Neural crest cell (in vitro differentiated cells): ENCODE measurements at places on chromosomes 5 and 9. TPM values are rescaled to one million over a fixed set of nuclear protein-coding genes. Genes with fewer than 3 reads are reported as not detected.

- DNase-seq: no peak
Observed at GRCh38 chr5:62727861-62728260, 149.2 kb downstream of the LRRC70 start.

DNA sequence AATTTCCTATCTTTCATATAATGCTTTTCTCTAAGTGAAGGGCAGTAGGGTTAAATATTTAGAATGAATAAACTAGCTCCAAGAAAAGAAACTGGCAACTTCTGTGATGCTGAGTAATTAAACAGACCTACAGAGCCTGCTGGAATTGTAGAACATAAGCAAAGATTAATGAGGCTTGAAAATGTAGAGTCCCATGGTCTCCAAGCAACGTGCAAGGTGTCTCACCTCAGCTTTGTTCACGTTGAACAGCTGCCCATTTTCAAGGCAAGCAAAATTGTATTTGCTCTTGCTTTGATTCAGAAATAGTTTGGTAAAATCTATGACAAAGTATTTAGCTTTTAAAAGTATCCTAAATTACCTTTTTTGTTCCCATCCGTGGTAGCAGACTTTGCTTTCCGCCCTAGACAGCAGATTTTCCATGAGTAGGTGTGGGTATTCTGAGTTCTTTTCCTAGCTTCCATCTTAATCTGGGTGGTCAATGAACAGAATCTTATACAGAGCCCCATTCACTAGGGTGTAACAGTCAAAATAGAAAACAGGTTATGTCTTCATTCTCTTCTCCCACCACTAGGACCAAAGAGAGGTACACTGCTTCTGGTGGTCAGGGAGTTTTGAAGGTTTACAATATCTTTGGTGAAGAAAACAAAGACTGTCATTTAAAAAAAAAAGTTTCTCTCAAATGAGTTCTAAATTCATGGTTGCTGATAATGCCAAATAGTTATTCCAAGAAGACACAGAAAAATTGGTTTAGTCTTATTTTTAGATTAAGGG is 52.1 kb upstream of the TYRP1 start:
- DNase-seq: no peak

GRCh38 chr5:995318-995717 is 13.3 kb upstream of the NKD2 start:
- DNase-seq: no peak

DNA sequence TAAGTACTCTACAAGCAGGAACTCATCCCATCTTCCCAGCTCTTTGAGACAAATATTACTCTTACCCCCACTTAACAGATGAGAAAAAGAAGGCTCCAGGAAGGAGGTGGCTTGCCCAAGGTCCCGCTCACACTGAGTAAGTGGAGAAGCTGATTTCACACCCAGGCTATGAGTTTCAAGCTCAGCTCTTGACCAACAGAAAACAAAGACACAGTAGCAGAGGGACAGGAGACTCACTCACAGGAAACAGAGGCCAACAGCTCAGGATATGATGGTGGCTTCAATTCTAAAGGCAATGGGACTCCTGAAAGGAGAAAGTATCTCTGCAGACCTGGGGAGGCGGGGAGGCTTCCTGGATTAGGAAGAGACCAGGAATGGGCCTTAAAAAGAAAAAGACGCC is 6.7 kb upstream of the TCF7 start:
- no peak for DNase-seq

- no peak for DNase-seq
Observed at GRCh38 chr5:151682240-151682639, 4.5 kb downstream of the SPARC start.

DNA sequence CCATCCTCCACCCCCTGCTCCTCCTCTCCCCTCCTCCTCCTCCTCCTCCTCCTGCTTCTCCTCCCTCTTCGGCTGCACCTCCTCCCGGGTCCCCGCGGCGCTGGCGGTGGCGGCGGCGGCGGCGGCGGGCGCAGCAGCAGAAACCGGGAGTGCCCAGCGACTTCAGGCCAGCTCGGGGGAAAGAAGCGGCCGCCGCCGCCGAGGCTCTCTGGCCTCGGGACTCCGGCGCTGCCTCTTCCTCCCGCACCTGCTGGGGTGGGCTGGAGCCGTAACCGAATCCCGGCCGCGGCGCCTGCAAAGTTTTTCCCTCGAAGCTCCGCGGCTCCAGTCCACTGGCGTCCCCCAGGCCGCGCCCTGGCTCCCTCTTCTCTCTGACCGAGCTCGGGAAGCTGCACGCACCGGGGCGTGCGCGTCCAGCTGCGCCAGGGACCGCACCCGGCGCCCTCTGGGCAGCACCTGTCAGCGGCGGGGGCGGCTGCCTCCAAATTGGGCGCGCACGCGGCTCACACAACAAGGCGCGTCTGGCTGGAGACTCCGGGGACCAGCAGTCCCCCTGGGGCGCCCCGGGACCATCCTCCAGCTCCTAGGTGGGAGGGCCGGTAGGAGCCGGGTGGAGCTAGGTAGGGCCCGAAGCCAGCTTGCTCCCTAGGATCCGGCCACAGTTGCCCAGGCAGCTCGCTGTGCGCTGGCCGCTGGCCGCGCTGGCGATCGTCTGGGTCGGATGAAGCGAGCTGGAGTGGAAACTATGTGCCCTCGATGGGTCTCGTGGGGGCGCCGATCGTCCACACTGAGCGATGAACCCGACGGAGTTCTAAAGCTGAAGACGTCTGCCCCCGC is at the start of gene MCTP1:
Gene MCTP1 (minus strand): TSS at position 523 of the 837 bp plus-strand sequence.
- peak; percentile 44 for DNase-seq

GRCh38 chr5:42579320-42579719 is 156.1 kb downstream of the GHR start:
- no peak for DNase-seq

GRCh38 chr9:116274293-116274692 is 120.7 kb downstream of the PAPPA start:
- DNase-seq: no peak

GRCh38 chr5:58156361-58156760 is 303.5 kb downstream of the PLK2 start:
- no peak for DNase-seq

GRCh38 chr9:110714314-110714713 is 45.7 kb downstream of the MUSK start:
- DNase-seq: no peak

GRCh38 chr9:32378993-32379729 is 5.3 kb upstream of the ACO1 start:
- DNase-seq: peak; percentile 36

- DNase-seq: no peak
Observed at GRCh38 chr9:120562861-120563443, 17.0 kb downstream of the CDK5RAP2 start.

DNA sequence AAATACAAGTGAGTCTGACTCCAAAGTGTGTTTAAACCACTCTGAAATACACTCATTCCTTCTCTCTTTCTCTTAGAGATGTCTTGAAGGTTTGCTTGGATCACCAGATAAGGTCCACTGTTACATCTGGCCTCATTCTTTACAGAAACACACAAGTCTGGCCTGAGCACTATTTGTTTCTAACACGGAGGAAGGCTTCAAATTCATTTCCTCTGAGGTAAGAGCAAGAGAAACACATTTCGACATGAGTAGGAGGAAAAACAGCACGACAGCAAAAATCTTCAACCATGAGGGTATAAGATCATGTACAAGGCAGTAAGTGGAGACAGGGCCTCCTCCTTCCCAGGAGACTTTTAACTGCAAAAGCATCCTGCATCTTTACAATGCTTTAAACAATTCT is 8.0 kb downstream of the SIL1 start:
- DNase-seq: no peak

DNA sequence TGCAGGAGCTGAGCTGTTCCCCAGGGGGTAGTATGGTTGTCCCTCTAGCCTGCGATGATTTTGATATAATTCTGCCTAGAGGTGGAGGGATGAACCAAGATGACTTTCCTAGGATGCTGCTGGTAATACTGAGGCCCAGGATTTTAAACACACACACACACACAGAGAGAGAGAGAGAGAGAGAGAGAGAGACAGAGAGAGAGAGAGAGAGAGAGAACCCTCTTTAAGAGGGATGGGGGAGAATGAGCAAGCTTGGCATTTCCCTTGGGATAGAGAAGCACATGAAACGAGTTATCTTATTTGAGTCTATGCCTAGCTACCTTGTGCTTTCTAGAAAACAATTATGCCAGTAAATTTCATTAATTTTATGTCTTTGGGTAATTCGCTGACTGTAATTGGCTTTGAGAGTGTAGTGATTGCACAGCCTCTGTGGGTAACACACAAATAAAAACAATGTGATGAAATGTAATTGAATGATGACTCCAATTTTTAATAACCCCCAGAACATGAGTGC is 338.4 kb downstream of the ARHGEF28 start:
- DNase-seq: no peak

- DNase-seq: no peak
Observed at GRCh38 chr5:98173334-98173733, 600.1 kb upstream of the RGMB start.

- DNase-seq: no peak
Observed at GRCh38 chr5:75523275-75523674, 11.6 kb downstream of the POLK start.

DNA sequence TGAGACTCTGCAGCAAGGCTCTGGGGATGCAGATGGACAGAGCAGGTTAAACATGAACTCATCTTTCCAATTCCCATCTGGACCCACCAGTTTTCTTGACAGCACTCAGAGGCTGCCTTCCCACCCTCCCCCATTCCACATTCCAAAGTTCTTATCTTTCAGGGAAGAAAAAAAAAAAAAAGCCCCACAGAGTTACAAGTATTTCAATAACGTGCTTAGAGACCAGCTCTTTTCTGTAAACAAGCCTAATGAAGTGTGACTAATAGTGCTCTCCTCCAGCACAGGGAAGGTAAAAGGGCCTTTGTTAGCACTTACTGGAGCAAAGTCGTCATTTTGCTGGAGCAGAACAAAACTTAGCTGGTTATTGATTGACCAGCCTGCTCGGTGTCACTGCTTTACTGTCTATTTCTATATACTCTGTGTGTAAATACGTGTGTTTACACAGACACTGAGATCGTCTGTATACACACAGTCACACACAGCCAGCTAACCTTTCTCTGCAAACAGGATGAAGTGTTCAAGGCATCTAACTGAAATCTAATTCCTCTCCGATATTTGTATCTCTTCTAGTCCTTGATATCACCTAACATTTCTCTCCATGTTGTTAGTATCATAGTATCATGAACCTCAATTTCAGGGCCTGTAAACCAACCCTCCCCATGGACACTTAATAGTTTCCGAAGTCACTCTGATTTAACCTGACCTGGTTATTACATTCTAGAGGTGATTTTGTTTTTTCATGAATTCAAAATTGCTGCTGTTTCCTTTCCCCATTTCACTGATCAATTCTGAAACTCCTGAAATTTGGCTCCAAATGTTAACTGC is 84.9 kb downstream of the ZNF608 start:
- no peak for DNase-seq

DNA sequence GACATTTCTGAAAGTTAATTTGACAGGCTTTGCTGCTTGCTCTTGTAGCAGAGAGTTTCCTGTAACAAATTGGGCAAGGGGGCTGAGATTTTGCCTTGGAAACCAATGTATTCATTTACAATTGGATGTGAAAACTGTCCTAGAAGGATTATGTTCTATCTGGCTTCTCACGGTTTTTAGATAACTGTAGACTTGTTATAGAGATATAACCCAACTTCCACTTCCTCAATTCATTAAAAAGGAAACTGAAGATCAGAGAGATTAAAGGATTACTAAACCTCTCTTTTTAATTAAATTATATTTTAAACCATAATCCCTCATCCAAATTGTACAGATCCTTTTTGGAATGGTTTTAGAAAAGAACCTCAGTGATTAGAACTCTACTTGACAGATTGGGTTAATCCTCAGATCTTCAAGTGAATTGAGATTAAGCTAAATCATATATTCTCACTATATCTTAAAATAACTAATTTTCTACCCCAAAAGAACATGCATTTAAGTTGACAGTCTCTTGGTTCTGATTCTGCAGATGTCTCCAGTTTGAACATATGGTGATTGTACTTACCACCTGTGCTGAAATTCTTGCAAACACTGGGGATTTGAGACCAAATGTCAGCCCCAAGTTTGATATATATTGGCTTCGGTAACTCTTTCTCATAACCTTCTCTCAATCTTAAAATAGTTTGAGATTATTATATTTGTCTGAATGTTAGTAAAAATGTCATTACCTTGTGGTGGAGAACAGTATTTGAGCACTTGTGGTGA is 130.1 kb upstream of the C9orf72 start:
- no peak for DNase-seq

DNA sequence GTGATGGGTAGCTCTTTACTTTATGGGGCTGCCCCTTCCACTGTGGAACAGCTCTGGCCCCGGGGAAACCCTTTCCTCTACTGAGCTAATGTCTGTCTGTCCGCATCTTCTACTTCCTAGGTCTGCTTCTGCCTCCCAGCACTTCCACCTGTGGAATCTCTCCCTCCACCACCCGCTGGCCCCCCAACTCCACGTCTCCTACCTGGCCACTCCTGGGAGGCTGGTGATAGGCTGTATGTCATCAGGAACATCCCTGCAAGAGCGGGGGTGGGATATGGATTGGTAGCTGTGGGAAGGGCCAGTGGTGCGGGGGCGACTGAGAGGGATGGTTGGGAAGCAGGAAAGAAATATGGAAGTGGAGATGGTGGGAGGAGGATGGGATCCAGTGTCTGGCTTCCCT is 9.2 kb downstream of the ALAD start:
- no peak for DNase-seq

- DNase-seq: no peak
Observed at GRCh38 chr9:125476645-125477044, 215.0 kb downstream of the GAPVD1 start.

DNA sequence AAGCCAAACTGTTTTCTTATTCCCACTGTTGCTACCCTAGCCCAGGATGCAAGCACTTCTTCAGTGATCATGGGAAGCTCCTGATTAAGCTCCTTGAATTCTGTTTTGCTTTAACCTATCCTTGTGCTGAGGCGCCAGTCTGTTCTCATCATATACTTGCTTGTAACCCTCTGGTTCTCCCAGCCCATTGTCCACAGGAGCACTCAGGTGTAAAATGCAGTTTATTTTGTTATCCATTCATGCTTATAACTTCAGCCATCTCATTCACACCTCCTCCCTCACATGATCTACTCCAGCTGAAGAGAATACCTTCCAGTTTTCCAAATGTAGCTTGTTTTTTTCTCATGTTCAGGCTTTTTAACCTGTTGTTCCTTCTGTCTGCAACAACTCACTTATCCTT is 402.1 kb upstream of the BRINP1 start:
- DNase-seq: no peak

The SNCAIP gene
- 10.2 and 11.6 TPM in 2 replicates for total RNA-seq

The ENG gene
- 2.6 and 3.3 TPM in 2 replicates for total RNA-seq

The IL9 gene
- total RNA-seq: not detected in 2 replicates

The NIM1K gene
- total RNA-seq: 0.23 and 0.30 TPM in 2 replicates

The MUSK gene
- total RNA-seq: not detected in 2 replicates

The CTSL gene
- 33.4 and 33.8 TPM in 2 replicates for total RNA-seq
